ENCODE measurements at places on chromosomes 3 and 15.

- DNase-seq, result no peak
Measured at GRCh38 chr3:8837162-8837561, 67.7 kb upstream of the OXTR start.

DNA sequence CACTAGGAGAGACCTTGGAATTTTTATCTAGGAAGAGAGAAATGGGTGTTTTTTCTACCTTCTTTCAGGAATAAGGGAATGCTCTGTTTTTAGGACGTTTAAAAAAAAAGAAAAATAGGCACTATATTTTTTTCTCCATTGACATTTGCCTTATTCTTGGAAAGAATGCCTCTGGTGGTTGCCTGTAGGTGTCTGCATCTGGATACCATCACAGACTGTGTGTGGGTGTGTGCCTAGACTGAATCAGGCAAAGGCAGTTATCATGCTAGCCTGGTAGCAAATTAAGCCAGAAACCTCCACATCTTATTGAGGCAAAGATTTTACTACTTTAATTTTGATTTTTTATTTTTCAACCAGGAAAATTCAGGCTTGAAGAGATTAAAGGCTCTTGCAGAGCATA, 513.6 kb upstream of the KCNMB2 start:
- DNase-seq, result no peak

DNA sequence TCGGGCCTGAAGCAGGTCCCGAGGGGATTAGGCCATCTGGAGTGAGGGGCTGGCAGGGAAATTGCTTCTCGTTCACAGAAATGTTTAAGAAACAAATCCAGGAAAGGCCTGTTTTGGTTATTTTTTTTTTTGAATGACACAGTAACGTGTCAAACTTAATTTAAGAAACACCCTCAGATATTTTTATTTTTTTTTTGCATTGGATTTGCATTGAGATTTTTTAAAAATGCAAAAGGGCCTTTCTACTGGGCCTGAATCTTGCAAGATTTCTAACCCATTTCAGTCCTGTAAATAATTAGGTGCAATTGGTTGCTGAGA, 25.0 kb upstream of the KLF13 start:
- DNase-seq, result no peak

GRCh38 chr15:83193721-83194120, 13.9 kb downstream of the HDGFL3 start:
- DNase-seq, result no peak

DNA sequence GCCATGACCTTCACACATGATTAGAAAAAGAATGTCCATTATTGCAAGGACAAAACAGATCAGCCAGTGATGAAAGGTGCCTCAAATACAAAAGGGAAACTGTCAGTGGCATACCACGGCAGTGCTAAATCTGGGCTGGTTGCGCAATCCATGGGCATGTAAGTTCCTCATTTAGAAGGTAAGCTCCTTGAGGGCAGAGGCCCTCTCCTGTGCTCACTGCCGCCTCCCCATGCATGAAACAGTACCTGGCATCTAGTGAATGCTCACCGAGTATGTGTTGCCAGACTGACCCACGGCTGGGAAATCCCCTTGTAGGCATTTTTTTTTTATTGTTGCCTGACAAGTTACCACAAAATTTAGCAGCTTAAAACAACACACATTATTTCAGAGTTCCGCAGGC, 312.1 kb upstream of the CHRM5 start:
- peak; percentile 34 for DNase-seq

DNA sequence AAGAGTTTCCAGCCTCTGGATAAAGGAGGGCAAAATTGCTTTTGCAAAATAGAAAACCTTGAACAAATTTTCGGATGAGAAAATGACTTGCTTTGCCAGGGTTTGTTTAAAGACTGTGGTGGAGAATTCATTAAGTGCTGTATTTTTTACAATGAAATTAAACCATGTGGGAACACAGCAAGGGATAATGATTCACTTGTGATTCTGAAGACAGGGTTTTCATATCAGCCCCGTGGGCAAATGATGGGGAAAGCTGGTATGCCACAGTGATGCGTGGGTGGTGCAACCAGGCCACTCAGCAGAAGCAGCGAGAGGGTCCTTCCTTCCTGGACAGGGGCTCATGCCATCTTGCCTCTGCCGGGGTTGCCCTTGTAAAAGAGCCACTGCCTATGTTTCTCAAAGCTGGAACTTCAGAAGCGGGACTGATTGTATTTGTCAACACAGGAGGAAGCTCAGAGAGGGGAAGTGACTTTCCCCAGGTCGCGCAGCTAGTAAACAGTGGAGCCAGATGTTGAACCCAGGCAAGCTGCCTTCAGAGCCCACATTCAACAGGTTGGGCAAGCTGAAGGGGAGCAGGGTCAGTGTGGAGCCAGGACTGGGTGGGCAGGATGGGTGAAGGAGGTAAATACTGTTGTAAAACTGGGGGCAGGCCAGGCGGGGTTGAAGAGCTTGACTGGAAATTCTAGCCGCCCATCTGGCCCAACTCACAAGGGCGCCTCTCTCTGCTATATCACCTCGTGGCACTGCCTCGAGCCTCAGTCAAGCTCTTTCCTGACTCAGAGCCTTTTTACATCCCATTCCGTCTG, 79.1 kb downstream of the TOP2B start:
- DNase-seq, result no peak

- DNase-seq, result no peak
Measured at GRCh38 chr3:149723781-149724180, 28.5 kb downstream of the COMMD2 start.

GRCh38 chr3:49377483-49377882, 19.3 kb upstream of the GPX1 start:
- DNase-seq, result no peak

GRCh38 chr3:128372281-128372680, 94.4 kb downstream of the DNAJB8 start:
- no peak for DNase-seq

- no peak for DNase-seq
Measured at GRCh38 chr15:75420698-75421097, 30.8 kb downstream of the SIN3A start.

DNA sequence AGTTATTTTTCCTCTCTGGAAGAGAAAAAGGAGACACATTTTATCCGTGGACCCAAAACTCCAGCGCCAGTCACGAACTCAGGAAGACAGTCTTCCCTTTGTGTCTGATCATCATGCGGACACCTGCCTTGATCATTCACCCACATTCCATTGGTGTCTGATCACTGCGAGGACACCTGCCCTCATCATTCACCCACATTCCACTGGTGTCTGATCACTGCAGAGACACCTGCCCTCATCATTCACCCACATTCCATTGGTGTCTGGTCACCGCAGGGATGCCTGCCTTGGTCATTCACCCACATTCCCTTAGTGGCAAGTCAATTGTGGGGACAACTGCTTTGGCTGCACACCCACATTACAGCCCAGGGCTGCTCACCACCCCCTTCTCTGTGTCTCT, 148.9 kb downstream of the ROBO1 start:
- no peak for DNase-seq

DNA sequence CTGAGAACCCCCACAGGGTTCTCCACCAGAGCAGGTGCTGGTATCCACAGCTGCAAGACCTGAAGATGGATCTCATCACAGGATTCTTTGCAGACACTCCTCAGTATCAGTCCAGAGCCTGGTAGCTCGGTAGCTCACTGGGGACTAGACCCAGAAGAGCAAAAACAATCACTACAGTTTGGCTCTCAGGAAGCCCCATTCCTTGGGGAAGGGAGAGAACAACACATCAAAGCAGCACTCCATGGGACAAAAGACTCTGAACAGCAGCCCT, 22.2 kb downstream of the STRIT1 start:
- DNase-seq, result no peak

DNA sequence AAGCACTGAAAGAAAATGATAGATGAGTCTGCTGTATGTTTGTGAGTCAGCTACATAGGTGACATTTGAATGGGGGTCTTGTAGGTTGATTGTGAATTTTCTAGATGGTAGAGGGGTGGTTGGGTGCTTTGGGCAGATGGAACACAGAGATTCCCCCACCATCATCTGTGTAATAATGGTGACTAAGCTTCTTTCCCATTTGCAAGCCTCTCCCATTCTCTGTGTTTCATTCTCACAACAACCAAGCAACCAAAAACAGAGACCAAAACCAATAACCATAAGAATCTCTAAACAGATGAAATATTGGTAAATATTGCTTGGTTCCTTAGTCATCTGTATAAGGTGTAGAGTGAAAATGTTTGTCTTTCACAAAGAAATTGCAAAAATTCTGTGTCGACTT, 17.8 kb upstream of the UTS2B start:
- DNase-seq, result no peak

- no peak for DNase-seq
Measured at GRCh38 chr3:182484682-182485081, 308.6 kb upstream of the ATP11B start.

DNA sequence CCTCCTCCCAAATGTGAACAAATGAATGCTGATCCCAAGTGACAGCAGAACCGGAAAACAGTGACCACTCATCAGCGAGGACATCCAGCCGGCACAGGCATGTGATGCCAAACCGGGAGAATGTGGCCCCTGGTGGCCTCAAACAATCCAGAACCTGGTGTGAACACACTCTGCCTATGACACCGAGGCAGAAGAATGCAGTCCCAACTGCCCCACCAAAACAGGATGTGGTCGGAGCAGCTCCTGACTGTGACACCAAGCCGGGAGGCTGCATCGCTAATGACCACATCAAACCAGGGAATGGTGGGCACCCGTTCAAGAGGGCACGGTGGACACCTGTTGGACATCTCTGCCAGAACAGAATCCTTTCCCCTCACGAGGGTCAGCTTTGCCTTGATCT, 15.4 kb downstream of the SCN5A start:
- DNase-seq, result no peak

DNA sequence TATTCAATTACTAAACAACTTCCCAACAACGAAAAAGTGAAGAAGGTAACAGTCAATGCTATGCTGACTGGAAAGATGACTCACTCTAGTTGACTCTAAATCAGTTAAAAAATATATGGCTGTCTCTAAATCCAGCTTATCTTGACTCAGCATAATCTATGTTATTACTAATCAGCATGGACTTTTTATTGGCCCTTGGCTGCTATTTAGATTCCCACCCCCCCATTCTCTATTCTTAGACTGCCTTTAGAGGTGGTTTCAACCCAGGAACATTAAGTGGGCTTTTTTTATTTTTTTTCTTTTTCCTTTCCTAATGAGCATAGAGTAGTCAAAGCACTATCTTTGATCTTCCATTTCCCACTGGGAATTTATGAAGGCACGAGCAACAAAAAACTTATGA, 1.9 kb downstream of the PCOLCE2 start:
- no peak for DNase-seq

DNA sequence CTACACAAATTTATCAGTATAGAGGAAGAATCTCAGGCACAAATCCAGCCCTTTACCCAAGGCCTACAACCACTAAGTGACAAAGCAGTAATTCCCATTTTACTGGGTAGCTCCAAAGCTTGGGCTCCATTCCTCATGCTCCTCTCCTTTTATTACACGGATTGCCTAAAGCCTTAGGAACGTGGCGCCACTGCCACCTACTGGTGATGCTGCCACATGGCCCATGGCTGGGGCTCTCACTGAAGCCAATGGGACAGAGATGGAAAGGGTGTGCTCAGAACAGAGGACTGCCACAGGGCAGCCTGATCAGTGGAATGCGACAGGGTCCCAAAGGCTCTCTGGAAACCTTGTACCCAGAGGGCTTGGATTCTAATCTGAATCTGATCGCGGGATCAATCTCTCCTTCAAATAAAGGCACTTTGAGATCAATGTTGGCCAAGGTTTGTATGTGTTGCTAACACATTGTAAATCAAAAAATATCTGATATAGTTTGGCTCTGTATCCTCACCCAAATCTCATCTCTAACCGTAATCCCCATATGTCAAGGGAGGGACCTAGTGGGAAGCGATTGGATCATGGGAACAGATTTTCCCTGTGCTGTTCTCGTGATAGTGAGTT, 33.5 kb upstream of the LYZL4 start:
- peak; percentile 79 for DNase-seq

DNA sequence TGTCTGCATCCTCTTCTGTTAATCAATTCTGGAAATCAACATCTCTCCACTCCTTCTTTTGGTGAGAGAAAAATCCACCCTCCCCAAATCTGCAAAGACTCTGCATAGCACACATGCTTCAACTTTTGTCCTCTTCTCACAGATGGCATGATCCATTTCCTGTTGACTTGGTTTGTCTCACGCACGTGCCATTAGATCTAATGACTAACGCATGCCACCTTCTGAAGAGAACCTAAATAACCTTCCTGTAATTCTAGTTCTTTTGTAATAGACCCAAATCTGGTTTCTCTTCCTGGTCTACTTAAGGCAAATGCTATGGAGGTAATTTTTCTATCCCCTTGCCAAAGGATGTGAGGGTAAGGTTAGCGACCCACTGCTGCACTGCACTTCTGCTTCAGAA, 51.0 kb upstream of the ATOSA start:
- no peak for DNase-seq

DNA sequence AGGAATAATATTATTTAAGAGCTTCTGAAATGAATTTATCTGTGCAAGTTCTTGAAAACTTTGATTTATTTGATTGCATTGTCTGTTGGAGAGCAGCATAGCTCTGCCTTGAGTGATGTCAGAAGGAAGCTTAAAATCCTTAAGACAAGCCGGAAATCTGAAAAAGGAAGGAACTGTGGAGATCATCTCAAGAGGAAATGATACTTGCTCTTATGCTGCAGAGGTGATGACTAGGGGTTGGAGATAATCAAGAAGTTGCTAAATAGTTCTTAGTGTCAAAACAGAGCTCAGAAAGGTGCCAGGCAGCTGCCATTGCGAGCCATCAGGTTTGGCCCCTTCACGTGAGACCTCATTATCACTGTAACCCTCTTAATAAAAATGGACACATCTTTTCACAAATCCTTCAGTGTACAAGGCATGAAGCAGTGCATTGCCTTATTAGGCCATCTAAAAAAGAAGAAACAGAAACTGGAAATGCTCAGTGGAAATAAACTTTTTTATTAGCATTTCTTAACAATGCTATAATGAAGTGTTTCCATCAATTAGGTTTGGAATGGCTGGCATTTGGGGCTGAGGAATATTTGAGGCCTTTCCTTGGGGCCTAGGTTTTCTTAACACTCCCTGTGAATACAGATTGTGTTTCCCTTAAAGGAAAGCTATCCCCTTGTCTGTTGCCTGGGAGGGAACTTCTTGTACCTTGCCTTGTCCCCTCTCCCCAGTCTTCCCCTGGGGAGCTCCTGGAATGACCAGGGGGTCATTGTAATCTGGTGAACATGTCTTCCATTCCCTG, 34.5 kb upstream of the VILL start:
- no peak for DNase-seq

- no peak for DNase-seq
Measured at GRCh38 chr3:46369151-46369550, 1.6 kb upstream of the CCR5 start.

Data from HL-60 (cell line).